ENCODE measurements at places on chromosomes 6 and 20.

DNA sequence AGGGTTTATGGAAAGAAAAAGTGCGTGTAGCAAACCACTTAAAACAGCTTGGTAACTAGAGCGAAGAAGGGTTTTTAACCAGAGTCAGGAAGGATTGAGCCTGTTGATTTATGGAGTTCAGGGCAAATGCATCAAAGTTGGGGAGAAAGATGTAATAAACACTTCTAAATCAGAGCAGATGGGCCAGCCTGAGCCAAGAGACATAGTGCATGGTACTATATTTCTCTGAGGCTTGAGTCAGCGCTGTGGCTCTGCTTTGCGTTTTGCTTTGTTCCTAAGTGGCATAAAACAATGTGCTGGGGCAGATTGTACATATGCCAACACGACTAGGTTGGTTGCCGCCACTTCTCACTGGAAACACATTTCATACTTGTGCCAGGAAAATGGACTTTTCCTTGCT, 111.3 kb downstream of the BCKDHB start:
- DNase-seq, result no peak

DNA sequence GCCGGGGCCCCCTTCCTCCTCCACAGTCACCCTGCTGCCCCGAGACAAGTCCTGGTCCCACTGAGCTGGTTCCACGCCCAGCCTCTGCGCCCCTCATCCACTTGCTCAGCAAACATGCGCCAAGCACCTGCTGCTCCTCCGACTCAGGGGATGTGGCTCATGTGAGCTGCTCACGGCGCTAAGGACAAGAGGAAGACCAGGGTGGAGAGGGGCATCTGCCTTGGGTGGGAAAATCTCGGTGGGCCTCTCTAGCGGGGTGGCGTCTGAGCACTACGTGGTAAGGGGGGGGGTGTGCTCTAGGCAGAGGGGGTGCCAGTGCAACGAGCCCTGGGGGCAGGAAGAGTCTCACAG, 4.5 kb downstream of the LAMA5 start:
- DNase-seq, result no peak

- no peak for DNase-seq
These were observed 111.5 kb downstream of the HFE start for GRCh38 chr6:26198722-26199056.

DNA sequence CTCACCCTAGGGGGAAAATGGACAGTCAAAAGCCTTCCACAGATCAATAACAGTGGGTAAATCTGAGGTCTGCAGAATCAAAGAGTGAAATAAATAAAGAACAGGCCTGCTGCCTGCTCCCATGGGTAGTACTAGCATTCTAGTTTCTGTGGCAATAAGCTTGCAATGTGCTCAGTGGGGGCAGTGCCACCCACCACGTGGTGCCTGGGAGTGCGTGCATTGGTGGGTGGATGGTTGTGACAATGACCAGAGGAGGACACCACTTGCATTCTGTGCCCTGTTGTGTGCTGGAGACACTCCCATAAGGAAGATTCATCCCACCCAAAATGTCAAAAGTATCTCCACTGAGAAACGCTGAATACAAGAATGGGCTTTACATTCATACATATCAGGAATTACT, 95.5 kb upstream of the NEDD9 start:
- DNase-seq, result no peak

DNA sequence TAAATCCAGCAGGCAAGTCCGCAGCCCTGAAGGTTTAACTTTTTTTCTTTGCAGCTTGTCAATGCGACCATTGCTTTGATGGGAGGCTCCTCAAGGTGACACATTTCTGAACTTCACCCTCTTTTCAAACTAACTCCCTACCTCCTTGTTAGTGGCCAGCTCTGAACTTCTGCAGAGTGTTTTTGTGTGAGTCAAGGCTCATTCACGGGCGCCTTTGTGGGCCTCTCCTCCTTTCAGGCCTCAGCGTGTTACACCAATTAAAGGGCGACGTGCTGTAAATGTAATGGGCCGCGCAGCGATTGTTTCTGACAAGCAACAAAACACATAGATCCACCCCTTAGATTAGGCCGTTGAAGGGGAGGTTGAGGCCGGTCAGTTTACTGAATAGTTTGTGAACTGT, 45.5 kb upstream of the NR2E1 start:
- no peak for DNase-seq

Measured in stimulated activated CD8-positive, alpha-beta memory T cell treated with anti-CD3 and anti-CD28 coated beads, Interleukin-4, amount 100 ng/mL, for 48 hours (primary cell).